ENCODE measurements at places on chromosomes 3 and 15.

DNA sequence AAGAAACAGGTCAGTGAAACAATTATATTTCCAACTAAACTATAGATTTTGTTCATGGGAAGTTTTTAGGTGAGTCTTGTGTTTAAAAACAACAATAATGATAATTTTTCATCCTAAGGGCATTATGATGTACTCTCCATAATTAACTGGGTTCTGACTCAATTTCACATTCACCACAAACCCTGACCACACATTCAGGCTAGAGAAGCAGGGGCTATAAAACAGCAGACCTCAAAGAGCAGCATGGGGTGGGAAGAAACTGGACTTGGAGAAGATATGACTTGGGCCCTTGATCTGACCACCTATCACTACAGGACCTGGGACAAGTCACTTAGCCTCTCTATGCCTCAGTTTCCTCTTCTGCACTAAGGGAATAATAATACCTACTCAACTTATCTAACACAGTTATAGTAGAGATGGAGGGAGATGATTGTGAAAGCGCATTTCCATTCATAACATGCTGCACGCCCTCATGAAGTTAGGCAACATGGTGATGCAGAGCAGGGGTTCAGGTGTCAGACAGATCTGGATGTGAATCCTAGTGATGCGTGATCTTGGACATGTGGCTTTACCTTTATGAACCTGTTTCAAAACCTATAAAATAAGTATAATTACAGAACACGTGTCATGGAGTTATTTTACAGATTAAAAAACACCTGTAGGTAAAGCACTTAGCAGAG is 63.0 kb upstream of the ACP3 start:
- DNase-seq: no peak

DNA sequence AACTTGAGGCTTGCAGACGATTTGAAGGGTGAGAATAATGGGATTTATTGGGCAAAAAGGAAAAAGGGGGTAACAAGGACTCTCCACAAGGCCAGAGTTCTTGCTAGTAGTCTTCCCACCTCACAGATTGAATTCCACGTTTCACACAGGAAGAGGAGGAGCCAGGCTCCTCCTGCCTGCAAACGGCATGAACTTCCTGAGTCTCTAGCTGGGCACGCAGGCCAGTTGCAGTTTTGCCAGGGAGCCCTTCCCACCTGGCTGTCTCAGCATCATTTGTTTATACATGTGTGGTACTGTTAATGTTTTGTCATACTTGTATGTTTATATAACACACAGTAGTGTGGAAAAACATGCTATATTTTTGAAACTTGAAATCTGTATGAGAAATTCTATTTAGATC is 155.0 kb downstream of the NLGN1 start:
- DNase-seq: no peak

- no peak for DNase-seq
These were observed 317.5 kb upstream of the TRIM42 start for GRCh38 chr3:140360332-140360731.

GRCh38 chr15:71143373-71144310 is 28.4 kb downstream of the THSD4 start:
- no peak for DNase-seq

GRCh38 chr3:175651716-175652115 is 792.6 kb downstream of the NAALADL2 start:
- no peak for DNase-seq

GRCh38 chr3:117200962-117201361 is 491.4 kb downstream of the TUSC7 start:
- DNase-seq: no peak

DNA sequence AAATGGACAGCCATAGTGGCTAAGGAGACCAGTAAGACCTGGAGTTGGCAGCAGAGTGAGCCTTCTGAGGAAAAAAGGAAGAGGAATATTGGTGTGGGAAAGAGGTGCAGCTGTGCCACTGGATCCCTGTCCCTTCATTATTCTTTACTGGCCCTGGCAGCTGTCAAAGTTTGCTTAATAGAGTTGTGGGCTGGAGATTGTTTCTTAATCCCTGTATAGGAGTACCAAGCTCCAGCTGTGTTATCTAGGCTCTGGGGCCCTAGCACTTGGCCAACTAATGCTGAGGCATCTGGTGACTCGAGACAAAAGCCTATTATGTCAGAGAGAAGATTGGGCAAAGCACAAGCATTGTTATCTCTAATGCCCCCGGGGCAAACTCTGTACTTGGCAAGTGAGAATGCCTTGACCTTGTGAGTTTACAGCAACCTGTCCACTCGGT is 61.4 kb downstream of the ZNF609 start:
- peak; percentile 89 for DNase-seq

DNA sequence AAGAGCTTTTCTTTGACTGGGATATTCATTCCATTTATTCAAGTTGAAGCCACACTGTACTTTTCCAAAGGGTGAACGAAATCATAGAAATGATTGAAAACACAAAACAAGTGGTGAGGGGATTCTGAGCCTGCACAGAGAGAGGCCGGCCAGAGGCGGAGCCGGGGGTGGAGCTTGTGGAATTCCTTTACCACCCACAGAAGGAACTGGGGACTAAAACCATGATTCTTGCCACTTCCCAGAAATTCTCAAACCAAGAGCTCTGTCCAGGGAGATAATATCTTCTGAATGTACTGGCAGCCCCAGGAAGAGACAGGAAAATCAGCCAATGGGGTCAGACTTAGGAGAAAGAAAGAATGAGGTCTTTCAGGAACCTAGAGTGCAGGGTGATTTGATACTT is 20.8 kb downstream of the FBN1 start:
- DNase-seq: no peak

GRCh38 chr15:68354923-68355322 is 77.0 kb downstream of the ITGA11 start:
- no peak for DNase-seq

DNA sequence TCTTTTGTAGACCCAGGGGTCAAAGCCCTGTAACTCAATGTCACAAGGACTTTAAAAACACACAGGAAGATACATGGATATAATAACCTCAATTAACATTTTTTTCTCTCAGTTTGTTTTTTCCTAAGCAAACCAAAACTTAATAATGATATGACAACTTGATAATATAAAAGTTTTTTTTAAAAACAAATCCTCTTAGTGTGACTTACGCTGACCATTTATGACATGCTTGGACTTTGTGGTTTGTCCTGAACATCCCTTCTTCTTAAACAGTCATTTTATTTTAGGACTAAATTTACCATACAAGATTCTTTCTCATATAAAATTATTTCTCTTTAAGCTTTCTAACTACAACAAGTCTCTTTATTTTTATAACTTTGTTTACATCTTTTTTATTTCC is 25.4 kb upstream of the FAM3D start:
- peak; percentile 24 for DNase-seq

DNA sequence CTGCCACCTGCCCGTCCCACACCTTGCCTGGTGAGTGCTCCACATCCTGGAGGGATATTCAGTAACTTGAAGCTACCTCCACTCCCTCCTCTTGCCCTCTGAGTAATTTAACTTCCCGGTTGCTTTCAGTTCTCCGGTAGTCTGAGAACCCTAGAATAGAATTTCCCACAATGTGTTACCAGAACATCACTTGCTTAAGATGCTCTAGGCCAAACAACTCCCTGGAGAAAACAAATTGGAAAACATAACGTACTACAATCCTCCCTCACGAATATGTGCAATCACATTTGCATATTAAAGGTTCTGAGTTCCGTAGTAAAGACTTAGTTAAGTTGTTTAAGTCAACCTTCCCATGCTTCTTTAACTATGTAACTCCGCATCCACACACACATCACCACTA is 44.8 kb downstream of the SLCO2A1 start:
- DNase-seq: no peak

Data from HL-60 (cell line).